T follicular helper cell (primary cell): ENCODE measurements at places on chromosomes 2 and 18.

DNA sequence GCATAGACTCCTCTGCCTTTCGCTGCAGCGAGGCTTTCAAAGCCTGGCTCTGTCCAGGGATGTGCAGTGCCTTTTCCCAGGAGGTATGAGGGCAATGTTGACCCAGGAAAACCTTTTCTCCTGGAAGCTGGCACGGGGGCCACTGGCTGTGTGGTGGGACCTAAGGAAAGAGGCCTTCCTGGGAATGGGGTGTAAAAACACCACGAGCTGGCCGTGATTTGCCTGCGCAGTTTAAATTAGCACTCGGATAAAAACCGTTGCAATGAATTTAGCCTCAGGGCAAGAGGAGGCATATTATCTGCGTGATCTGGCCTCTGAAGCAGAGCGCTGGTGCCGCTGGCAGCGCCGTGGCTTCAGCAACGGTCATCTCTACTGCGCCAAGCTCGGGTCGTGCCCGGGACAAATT is 3.0 kb downstream of the OSR1 start:
- DNase-seq = no peak

DNA sequence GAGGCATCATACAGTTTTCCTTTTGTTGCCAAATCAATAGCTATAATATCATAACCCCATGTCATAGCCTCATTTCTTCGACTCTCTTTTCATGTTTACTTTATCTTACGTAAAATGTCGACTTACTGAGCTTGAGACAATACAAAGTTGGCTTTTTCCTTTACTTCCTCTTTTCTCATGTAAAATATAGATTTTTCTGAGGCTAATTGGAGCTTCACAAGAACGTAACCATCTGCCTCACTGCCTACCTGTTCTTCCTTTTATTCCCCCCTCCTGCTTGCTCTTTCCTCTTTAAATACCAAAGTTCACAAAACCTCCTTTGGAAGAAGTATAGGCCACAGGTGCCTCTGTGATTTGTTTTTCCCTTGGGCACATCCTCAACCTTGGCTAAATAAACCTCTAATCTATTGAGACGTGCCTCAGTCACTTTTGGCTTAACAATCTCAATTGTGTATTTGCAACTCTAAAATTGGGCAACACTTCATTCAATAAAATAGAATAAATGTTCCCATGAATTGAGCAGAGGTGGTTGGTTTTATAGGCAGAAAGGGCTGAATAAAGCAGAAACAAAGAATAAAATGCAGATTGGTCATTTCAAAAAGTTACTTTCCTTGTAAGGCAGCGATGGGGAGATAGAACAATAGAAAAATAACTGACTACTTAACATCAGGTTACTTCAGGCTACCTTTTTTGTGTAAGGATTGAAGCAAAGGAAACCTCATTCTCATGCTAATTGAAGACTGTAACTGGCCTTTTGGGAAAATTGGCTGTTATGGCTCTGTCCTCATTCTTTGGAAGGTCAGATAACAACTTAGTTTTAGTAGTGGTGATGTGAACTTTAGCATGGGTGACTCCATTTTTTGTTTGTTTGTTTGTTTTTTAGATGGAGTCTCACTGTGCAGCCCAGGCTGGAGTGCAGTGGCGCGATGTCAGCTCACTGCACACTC is 21.3 kb downstream of the COMMD1 start:
- DNase-seq = no peak

- DNase-seq = no peak
These were observed 63.1 kb downstream of the RND3 start for GRCh38 chr2:150424406-150424805.

GRCh38 chr2:112906276-112906675 is 4.7 kb upstream of the IL37 start:
- no peak for DNase-seq

GRCh38 chr2:217980036-217980435 is 22.8 kb downstream of the TNS1 start:
- no peak for DNase-seq

DNA sequence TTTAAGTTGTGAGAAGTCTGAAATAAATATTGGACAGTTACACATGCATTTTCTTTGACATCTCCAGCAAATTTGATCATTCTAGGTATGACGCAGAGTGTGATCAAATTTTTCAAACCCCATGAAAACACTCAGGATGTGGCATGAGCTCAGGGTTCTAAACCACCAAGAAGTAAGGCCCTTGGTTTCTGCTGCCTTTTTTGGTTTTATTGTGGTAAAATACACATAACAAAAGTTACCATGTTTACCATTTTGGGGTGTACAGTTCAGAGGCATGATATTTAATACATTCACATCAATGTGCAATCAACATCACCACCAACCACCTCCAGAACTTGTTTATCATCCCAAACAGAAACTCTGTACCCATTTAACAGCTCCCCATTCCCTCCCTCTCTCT is 64.3 kb upstream of the TTN start:
- no peak for DNase-seq

GRCh38 chr2:196287523-196287922 is 116.1 kb upstream of the STK17B start:
- no peak for DNase-seq

DNA sequence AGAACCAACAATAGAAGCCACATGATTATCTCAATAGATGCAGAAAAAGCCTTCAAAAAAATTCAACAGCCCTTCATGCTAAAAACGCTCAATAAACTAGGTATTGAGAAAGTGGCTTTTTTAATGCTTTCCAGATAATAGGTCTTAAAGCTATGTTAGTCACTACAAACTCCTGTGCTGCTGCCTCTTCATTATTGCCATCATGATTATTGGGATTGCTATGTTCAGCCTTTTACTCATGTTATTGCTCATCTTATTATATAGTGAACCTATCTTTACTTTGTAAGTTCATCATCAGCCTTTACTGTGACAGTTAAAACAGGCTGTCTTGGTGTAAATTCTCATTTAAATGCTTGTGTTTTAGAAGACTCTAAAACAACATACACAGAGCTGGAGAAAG is 1557.2 kb upstream of the ZEB2 start:
- no peak for DNase-seq

- DNase-seq = no peak
These were observed 64.6 kb downstream of the COLEC12 start for GRCh38 chr18:435940-436339.

- no peak for DNase-seq
These were observed 34.0 kb downstream of the LRRTM4 start for GRCh38 chr2:77488141-77488540.

DNA sequence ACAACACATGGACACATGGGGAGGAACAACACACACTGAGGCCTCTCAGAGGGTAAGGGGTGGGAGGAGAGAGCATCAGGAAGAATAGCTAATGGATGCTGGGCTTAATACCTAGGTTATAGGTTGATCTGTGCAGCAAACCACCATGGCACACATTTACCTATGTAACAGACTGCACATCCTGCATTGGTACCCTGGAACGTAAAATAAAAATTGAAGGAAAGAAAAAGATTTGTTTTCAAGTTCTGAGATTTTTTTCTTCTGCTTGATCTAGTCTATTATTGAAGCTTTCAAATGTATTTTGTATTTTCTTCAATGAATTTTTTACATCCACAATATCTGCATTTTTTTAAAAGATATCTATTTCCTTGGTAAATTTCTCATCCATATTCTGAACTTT is 59.3 kb upstream of the SLC4A10 start:
- DNase-seq = no peak

GRCh38 chr18:12327510-12328178 is 19.6 kb downstream of the TUBB6 start:
- DNase-seq = peak; percentile 46

DNA sequence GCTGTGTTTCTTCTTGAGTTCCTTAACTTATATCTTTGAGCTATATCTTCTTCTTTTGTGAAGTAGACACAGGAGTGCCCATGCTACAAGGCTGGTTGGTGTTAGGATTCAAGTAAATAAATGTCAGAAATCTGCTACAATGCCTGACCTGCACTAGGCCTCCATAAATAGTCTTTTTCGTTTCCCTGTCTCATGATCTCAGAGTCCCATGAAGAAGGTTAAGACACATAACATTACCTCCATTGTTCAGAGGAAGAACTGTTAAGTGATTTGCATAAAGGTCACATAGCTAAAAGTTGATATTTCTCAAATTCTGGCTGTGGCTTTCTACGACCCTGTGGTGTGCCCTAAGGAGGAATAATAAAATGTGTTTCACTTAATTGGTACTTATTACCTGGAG is 228.4 kb downstream of the KCNS3 start:
- no peak for DNase-seq

GRCh38 chr2:45352506-45352905 is 258.6 kb downstream of the SRBD1 start:
- no peak for DNase-seq

DNA sequence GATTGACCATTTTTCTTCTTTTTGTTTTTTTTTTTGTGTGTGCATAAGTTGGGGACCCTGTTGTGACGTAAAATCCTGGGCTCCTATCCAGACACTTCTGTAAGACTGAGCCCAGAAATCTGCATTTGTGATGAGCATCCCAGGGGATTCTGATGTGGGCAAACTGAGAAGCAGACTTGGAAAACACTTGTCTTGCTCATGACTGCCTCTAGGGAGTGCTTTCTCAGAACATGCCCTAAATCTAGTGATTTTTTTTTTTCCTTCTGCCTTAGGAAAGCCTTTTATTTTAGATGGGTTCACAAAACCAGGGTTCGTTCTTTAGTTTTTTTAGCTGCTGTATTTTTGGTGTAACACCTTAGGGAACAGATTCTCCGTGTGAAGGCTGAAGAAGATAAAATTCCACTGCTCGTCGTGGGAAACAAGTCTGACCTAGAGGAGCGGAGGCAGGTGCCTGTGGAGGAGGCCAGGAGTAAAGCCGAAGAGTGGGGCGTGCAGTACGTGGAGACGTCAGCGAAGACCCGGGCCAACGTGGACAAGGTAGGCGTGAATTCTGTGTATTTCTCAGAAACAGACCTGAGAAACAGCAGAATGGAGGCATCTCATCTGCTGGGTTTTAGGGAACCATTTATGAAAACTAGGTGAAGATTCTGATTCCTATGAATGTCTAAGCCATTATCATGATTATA is 36.7 kb downstream of the RALB start:
- DNase-seq = no peak

DNA sequence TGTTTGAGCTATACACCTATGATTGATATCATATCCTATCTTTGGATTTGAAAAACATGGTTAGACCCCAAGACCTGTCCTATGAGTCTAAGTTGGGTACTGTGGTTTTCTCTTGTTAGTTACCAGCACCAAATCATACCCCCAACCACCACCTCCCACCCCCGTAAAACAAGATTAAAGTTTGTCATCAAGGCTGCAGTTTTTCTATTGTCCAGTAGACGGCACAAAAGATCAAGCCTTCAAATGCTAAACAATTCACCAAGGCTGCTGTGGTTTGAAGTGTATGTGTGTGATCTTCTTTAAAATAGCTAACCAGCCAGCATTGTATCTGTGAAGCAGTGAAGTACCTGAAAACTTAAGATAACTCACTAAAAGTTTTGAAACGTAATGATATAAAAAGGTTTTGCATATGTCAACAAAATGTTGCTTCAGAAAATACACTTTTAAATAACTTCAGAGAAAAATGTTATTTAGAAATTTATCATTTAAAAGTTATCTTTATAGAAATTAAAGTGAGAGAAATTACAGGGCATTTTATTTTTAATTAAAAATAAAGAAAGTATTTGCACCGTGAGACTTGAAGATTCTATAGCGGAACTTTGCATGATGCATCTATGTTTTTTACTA is 5.8 kb upstream of the MEIS1 start:
- no peak for DNase-seq

GRCh38 chr2:179677077-179677688 is 184.2 kb downstream of the ZNF385B start:
- DNase-seq = no peak

- no peak for DNase-seq
These were observed 81.9 kb downstream of the NEURL3 start for GRCh38 chr2:96423291-96423690.

DNA sequence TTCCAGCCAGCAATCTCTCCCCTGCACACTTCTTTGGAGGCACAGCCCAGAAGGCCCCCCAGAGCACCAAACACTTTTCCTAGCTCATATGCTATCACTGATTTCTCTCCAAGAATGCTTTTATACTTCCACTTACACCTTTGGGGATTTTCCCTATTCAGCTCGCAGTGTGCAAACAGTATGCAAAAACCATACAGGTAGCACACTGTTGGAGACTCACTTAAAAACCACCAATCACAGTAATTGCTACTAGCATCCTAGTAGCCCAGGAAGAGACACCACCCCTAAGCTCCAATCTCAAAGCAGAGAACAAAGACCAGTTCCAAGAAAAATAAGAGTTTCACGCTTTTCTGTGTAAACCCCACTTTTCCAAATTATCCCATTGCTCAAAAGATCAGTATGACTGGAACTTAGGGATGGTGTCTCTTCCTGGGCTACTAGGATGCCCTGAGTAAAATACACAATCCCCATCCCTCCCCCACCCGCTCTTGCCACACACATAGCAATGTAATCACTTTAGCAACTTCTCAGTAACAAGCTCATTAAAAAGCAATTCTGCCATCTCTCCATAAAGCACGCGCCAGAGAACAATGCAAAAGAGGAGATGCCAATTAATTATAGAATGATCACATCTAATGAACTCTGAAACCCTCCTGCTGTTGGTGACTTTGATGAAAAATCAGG is 43.0 kb downstream of the KLF7 start:
- DNase-seq = no peak

DNA sequence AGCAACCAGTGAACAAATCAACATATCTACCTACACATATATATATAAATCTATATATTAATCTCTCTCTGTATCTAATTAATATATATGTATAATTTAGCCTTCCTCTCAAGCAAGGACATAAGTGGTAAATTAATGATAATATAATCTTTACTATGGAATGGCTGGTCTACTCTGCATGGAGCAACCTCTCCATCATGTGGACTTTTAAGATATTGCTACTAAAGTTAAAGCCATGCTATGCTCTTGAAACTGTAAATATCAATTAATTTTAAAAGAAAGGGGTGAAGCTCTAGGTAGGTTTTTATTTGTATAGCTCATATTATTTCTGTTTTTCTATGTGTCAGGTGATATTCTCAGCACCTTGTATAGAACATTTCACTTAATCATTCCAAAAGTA is 147.0 kb downstream of the PPP1R1C start:
- DNase-seq = no peak

GRCh38 chr2:70686577-70687460 is 81.2 kb downstream of the ADD2 start:
- no peak for DNase-seq
